Activated CD4-positive, alpha-beta T cell treated with anti-CD3 and anti-CD28 coated beads, Interleukin-2, amount 50 U/mL, for 24 hours (primary cell): ENCODE measurements at places on chromosomes 11 and 22.
A peak's percentile ranks its signal among the peaks of the same experiment; 100 is the strongest.

GRCh38 chr11:62124186-62125113, 639 bp downstream of the INCENP start:
- DNase-seq: no peak

GRCh38 chr11:20363500-20364340, at the start of gene HTATIP2:
Gene HTATIP2, plus strand, starts transcription at chr11:20363714. Its CDS starts 524 bp downstream, at chr11:20364238.
- peak; percentile 57 for DNase-seq

GRCh38 chr11:88158081-88158480, 17.2 kb downstream of the RAB38 start:
- no peak for DNase-seq

DNA sequence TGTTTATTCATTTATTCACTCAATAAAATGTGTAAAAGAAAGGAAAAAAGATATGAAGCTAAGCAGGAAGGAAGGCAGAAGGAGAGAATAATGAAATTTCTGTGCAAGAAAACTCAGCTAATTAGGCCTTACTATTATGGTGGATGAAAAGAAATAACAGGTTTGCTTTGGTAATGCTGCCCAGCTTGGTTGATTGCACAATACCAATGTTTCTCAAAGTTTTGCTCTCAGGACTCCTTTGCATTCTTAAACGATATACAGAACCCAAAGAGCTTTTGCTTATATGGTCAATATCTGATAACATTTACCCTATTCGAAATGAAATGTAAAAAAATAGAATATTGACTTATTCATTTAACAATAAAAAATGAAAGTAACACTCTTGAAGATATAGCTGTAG, 7.3 kb upstream of the CTSC start:
- DNase-seq: no peak

DNA sequence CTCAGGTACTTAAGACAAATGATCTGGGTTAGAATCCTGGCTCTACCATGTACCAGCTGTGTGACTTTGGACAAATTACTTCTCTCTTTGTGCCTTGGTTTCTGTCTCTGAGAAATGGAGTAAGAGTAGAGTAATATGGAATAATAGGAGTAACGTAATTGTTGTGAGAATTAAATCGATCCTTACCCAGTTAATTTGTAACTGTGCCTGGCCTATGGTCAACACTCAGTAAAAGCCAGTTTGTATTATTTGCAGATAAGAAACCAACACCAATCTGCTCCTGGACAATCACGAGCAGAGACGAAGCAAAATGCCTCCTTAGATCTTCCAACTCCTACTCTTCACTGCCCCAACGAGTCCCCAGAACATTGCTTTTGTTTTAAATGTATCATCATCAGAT, 266.7 kb downstream of the DCDC1 start:
- DNase-seq: no peak

DNA sequence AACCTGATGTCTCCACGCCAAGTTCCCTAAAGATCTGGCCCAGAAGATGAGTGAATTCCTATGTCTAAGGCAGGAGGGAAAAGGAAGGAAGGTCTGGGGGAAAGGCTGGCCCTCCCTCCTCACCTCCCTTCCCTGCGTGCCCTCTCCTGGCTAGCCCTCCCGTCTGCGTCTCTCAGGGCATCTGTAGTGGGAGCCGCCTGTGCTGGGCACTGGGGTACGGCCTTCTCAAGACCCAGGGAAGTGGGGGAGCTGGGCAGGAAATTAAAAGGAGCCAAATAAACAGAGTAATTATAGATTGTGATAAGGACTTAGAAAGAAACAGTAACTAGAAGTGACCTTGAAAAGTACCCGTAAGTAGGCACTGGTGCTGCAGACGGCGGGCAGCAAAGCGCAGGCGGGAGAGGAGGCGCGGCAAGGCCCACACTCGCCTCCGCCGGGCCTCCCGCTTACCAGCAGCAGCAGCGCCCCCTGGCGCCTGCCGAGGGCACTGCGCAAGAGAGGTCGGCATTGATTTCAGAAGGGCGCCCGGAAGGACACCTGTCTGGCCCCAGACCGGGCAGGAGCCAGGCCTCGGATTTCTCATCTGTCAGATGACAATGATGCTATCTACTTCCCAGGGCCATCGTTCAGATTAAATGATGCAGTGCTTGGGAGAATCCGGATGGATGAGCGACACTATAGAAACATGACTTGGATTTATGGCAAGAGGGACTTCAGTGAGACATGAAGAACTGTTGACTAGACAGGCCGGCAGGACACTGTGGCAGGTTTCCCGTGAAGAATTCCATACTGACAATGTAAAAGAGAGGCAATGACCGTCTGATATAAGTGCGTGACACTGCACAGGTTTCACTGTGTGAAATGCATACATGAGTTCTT, 7.3 kb downstream of the KCNJ1 start:
- peak; percentile 61 for DNase-seq

- DNase-seq: no peak
Measured at GRCh38 chr22:45201678-45202332, 38.1 kb downstream of the NUP50 start.

GRCh38 chr11:6468712-6469495, 4.8 kb downstream of the TRIM3 start:
- no peak for DNase-seq

DNA sequence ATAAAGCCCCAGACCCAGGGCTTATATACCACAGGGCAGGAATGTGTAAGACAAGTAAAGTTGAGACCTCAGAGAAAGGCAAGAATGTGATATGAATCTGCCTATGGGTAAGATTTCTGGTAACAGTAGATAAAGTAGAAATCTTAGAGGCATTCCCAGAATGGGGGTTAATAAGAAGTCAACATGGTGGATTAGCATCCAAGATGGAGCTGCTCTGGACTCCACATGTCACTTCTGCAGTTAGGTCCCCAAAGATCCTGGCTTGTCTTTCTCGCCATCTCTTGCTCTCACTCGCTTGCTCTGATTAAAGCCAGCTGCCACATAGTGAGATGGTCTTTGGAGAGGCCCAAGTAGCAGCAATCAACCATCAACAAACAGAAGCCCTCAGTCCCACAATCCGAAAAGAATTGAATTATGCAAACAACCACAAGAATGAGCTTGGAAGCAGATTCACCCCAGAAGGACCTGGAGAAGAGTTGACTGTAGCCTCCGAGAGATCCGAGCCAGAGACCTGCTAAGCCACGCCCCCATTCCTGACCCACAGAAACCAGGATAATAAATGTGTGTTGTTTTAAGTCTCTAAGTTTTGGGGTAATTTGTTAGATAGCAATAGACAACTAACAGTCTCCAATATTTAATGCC, 5.4 kb upstream of the C11orf86 start:
- DNase-seq: no peak

GRCh38 chr11:69435161-69435986, 46.1 kb upstream of the LINC01488 start:
- DNase-seq: no peak

GRCh38 chr11:43012606-43013005, 299.2 kb upstream of the API5 start:
- DNase-seq: no peak

DNA sequence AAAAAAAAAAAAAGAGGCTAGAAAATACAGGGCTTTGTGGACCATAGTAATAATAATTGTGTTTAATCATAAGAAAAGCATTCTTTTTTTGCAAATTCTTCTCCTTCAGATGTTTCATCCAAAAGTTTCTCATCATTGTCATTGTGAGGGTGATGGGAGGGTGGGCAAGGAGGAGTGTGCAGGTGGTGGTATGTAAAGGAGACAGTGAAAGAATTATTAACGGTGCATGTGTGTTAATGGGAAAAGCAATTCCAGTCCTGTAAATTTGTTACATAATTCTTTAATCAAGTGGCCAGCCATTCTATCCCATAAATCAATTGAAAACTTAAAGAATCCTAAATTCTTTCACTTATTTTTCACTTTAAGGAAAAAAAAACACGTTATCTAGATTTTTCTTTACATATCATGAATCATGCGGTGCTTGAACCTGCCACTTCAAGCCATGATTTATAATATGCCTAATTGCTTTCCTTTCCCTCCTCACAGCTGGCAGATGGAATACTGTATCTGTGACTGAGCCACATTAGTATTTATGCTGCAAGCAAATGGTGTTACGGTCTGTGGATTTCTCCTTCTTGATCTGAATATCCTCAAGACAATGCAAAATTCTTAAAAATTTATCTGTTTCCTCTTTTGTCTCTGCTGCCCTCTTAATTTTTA, 318.5 kb downstream of the JRKL start:
- no peak for DNase-seq

- DNase-seq: no peak
Measured at GRCh38 chr11:124748481-124749343, 3.3 kb downstream of the VSIG2 start.

DNA sequence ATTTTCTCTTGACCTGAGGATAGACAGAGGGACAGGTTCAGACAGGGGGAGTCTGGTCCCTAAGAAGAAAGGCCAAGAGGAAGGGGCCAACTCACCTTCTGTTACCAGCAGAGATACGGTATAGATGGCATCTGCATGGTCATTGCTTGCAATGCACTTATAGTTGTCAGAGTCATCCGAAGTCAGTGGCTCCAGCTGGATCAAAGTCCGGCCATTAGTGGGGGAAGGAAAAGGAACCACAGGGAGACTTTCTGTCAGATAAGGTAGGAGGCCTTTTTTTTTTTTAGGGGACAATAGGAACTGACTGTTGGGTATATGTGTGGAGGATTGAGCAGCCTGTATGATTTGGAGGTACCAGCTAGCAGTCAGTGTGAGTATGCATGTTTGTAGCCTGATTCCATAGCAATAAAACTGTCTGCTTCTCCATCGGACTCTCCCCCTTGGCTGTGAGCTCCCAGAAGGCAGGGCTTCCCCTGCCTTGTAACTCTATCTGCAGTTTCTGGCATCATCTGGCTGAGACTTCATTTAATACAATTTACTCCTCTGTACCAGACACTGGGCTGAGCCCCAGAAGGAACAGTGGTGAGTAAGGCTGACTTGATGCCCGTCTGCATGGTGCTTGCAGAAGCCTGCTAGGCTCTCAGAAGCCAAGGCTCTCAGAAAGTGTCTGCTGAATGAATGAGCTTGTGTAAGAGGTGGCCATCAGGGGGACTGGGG, 5.7 kb downstream of the IGSF22 start:
- no peak for DNase-seq

- DNase-seq: no peak
Measured at GRCh38 chr11:109735128-109735527, 313.1 kb downstream of the C11orf87 start.

- no peak for DNase-seq
Measured at GRCh38 chr11:77073328-77074001, 6.7 kb downstream of the CAPN5 start.

- DNase-seq: no peak
Measured at GRCh38 chr11:73401924-73402833, 26.0 kb downstream of the RELT start.

DNA sequence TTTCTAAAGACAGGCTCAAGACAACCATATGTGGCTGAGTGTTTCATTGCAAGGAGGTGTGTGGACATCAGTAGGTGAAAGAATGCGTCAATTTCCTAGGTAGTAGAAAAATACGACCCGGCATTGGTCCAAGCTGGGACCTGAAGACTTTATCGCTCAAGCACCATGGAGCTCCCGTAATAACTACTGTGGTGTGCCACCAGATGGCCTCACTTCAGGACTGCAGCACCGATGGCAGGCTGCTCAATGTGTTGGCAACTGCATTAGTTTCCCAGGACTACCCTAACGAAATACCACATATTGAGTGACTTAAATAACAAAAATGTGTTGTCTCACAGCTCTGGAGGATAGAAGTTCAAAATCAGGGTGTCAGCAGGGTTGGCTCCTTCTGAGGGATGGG, 72.4 kb upstream of the FAT3 start:
- no peak for DNase-seq

GRCh38 chr11:29963796-29964195, 53.0 kb downstream of the KCNA4 start:
- no peak for DNase-seq

GRCh38 chr11:83272627-83273026, 13.5 kb downstream of the CCDC90B start:
- DNase-seq: no peak

DNA sequence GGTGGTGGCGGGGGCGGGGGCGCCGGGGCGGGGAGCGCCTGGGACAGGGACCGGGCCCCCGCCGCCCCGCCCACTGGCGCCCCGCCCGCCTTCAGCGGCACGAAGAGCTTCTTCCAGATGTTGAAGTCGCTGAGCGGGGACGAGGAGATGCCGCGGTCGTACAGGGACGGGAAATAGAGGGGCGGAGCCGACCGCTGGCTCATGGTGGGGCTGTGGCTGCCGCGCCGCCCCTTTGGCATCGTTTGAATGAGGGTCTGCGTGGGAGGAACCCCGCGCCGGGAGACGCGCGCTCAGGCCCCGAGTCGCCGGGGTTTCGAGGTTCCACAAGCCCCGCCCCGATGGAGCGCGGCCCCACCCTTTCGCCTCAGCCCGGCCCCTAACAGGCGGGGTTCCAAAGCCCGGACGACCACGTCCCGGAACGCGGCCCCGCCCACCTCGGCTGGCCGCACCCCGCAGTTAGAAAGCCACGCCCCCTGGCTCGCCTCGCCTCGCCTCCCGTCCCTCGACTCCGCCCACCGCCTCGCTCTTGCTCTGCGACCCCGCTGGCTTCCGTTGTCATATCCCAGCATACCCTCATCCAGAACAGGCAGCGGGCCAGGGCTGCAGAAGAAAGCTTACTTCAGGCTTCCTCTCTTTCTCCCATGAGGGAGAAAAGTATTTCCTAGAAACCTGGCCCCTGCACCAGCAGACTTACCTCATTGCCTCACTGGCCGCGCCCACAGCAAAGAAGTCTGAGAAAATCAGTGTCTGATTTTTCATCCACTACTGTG, at the start of gene C11orf91:
Gene C11orf91 (minus strand): TSS at position 325 of the 770 bp plus-strand sequence. CDS start 86 bp downstream, at position 239.
- peak; percentile 82 for DNase-seq

DNA sequence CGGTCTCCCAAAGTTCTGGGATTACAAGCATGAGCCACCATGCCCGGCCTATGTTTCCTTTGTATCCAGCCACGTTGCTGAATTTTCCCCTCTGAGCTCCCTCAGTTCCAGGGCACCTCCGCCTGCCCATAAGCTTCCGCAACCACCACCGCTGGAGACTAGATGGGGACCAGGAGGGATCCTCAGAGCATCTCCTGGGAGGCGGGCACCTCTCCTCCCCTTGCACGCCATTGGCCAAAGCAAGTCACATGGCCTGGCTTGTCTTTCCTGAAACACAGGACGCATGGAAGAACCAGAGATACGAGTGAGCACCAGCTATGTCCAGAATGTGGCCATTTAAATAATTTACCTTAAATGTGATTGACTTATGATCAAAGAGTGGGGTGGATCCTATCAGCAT, 388.3 kb downstream of the BRD1 start:
- DNase-seq: no peak

GRCh38 chr11:126853732-126854131, 146.8 kb downstream of the KIRREL3 start:
- DNase-seq: no peak

DNA sequence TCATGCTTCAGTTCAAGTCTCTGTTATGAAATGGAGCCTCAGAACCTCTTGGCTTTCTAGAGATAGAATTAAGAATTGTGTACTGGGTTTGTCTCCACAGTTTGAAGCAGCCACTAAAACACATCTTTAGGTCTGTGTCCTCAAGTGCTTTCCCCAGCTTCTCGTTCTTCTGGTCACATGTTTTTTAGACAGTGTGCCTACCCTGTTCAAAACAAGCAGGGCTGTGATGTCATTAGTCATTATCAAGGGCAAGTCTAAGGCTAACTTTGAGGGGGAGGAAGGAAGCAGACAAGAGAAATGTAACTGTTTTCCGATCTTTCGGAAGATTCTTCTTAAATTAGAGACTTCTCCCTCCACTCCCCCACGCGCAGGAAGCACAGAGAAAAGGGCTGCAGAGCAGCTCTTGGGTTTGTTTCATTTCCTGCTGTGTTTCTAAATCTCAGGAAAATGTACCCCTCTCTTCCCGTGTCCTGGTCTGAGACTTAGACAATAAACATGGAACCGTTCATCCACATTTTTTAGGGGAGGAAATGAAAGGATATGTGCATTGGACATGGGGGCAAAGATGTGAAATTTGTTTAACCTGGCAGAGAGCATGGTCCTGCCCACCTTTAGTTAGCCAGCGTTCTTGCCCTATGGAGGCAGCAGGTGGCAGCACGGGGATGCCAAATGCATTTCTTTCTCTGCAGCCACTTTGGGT, 3.1 kb downstream of the AKIP1 start:
- no peak for DNase-seq
